ENCODE measurements at places on chromosomes 1 and 21.

GRCh38 chr1:109241344-109241743 lies 8.0 kb upstream of the CELSR2 start:
- no peak for DNase-seq

DNA sequence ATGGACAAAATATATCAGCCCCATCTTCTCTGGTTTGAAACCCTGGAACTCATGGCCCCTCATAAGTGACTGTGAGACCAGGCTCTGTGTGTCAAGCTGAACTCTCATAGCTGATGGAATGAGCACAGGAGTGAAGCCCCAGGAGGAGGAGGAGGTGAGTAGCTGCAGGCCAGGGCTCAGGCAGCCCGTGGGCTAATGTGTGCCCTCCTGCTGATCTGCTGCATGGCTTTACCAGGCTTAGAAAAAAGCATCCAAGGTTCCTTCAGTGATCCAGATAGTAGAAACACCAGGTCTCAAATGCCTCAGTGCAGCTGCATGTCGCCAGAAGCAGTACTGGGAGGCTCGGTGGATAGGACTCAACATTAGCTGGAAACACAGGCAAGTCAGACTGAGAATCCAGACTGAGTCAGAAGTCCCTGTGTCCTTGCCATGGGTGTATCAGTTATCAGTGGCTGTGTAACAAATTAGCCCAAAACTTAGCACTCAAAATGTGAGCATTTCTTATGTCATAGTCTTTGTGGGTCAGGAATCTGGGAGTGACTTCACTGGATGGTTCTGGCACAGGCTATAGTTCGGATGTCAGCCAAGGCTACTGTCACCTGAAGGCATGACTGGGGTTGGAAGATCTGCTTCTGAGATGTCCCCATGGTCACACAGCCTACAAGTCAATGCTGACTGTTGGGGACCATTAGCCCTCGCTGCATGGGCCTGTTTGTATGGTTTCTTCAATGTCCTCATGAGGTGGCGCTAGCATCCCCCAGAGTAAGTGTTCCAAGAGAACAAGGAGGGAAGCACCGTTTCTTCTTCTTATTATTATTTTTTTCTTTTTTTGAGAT lies 255.4 kb upstream of the IRF2BP2 start:
- DNase-seq = no peak

DNA sequence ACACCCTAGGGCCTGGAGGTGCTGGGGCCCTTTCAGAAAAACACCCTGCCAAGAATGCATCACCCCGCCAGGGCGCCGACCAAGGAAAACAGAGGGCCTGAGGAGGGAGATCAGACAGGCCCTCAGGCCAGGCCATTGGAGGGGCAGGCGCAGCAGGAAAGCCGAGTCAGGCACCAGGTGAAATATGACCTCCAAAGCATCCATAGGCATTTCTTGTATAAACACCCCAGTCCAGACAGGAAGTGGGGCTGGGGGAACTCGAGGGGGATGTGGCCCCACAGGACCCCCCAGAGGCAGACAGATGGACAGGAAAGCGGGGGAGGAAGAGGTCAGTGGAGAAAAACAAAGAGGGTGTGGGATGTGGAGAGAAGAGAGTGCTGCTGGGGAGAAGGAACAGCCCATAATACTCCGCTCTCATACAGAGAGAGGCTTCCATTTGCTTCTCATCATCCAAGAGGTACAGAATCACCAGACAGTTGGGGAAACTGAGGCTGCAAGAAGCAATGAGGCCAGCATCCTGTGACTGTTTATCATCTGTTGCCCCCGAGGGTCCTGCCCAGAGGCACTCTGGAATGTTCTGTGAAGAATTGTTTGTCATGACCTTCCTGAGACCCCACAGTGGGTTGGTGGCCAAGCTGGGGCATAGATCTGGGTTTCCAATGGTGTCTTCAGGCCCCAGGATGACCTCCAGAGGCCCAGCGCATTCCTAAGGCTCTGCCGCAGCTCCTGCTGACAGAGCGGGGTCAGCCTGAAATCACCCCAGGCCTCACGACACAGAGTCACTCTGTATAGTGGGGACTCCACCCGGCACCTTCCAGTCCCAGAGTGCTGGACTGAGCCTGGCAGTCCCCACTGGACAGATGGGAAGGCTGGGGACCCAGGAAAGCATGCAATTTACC lies 18.0 kb downstream of the TRIM62 start:
- no peak for DNase-seq

GRCh38 chr1:36151134-36151844 lies 2.0 kb upstream of the TRAPPC3 start:
- no peak for DNase-seq

DNA sequence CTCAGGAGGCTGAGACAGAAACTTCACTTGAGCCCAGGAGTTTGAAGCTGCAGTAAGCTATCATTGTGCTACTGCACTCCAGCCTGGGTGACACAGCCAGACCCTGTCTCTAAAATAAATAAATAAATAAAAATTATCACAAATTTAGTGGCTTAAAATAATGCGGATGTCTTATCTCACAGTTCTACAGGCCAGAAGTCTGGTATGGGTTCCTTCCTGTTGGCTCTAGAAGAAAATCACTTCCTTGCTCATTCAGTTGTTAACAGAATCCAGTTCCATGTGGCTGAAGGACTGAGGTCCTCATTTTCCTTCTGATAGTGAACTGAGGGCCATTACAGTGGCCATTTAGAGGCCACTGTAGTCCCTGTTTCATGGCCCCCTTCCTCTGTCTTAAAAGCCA lies 94.6 kb upstream of the S1PR1 start:
- no peak for DNase-seq
